ENCODE measurements at places on chromosomes 13 and 19.

DNA sequence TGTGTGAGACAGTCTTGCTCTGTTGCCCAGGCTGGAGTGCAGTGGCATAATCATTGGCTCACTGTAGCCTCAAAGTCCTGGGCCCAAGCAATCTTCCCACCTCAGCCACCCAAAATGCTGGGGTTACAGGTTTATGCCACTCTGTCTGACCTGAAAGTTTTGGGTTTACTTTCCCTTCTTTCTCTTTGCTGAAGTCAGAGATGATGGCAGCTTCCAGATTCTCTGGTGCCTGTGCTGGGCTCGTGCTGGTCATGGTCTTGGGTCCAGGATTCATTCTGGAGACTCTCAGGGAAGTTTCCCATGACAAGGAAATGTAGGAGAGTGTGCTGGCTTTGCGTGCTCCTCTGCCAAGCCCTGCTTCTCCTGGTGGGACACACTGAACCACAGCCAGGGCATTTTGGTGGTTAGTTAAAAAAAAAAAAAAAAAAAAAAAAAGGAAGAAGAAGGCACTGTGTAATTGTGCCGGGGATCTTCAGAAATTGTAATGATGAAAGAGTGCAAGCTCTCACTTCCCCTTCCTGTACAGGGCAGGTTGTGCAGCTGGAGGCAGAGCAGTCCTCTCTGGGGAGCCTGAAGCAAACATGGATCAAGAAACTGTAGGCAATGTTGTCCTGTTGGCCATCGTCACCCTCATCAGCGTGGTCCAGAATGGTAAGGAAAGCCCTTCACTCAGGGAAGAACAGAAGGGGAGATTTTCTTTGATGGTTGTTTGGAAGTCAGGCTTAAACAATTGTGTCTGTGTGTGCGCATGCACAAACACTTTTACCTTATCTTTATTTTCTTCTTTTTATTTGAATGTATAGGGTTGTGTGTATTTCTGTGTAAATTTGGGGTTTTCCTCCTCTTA, at the start of gene ALOX5AP:
Gene ALOX5AP (plus strand): TSS at position 519 of the 847 bp plus-strand sequence. CDS start 63 bp downstream, at position 582.
- no peak for DNase-seq

DNA sequence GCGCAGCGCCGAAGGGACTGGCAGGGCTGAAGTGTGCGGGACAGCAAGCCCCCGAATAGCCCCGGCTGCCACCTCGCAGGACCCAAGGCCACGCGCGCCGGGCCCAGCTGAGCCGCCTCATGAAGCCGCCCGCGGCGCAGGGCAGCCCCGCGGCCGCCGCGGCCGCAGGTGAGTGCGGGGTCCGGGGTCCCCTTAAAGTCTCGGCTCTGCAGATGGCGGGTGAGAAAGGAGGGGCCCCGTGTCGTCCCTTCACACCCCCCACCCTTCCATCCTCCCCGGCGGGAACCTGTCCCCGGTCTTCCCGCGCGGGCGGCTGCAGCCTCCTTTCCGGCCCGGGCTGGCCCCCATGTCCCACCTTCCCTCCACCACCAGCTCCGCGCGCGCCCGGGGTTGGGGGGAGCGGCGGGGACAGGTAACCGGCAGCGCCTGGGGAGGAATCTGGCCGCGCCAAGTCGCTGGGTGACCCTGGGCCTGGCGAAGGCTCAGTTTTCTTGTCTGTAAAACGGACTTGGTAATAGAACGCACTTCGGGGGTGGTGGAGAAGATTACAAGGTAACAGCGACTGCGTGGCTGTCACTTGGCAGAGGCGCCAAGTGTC, 338 bp downstream of the RGCC start:
- DNase-seq: peak; percentile 29

DNA sequence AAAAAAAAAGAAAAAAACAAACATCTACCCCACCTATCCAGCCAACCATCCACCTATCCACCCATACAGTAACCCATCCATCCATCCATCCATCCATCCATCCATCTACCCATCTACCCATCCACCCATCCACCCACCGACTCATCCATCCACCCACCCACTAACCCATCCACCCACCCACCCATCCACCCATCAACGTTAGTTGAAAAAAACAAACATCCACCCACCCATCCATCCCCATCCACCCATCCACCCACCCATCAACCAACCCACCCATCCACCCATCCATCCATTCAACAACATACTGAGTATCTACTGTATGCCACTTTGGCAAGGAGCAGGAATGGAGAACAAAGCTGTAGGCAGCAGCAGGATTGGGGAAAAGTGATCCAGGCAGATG, 6.1 kb upstream of the AP3D1 start:
- DNase-seq: no peak

DNA sequence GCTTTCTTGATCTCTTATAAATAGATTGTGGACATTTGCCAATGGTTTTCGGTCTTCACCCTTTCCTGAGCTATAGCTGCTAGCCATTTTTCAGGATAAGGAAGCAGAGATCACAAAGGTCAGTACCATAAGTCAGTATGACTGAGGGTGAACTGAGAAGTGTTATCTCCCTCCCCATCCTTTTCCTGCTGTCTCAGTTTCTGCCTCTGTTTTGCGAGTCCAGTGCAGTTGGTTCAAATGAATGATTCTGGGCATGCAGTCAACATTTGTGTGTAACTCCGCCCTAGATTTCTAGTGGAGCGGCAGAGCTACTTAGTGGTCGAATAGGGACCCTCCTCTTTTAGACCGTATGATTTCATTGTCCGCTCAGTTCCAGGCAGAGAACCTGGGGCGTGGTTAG, 460.8 kb upstream of the ARGLU1 start:
- DNase-seq: no peak

- DNase-seq: no peak
These were observed 5.0 kb upstream of the C13orf46 start for GRCh38 chr13:113978741-113979481.

GRCh38 chr13:44756276-44756810, 180.2 kb upstream of the TSC22D1 start:
- no peak for DNase-seq

DNA sequence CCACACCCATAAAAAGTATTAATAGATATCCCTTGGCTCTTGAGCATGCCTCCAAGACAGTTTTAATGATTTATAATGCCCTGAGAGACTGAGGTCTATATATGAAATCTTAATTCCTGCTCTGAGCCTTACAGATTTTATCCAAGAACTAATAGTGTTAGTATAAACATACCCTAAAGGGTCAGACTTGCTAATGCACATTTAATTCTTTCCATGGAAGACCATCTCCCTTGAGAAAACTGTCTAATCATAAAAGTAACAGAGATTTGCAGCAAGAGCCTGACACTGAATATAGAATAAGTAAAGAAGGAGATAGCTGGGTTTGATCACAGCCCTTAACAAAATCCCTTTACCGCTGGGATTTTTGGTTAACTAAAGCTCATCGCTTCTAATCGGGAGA, 650.8 kb upstream of the KLF12 start:
- no peak for DNase-seq

DNA sequence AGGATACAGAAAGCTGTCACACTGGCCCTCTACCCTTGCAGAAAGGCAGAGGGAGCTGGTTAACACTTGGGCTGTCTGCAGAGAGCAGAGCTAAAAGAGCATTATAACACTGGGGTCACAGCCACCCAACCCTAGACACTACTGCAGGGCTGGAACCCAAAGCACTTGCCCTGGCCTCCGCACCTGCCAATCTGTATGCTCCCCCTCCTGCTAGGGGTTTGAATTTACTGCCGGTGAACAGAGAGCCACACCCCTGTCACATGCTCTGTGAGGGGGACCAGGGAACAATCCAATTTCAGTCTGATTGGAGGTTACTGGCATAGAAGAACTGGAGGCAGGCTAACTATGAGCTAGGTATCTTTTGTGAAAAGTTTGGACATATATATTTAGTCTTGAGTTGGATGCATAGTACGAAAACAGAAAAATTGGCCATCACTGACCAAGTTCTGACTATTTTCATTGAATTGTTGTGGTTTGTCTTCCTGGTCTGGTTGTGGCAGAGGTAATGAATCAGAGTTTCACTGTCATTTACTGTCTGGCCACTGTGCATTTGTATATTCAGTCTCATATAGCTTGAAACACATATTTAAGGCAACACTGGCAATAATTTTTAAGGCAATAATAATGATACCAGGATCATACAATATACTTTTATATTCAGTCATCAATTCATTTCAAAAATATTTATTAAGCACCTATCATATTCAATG, 504.3 kb upstream of the ATXN8OS start:
- DNase-seq: no peak

- DNase-seq: no peak
These were observed 25.4 kb downstream of the STOML3 start for GRCh38 chr13:38965281-38965680.

DNA sequence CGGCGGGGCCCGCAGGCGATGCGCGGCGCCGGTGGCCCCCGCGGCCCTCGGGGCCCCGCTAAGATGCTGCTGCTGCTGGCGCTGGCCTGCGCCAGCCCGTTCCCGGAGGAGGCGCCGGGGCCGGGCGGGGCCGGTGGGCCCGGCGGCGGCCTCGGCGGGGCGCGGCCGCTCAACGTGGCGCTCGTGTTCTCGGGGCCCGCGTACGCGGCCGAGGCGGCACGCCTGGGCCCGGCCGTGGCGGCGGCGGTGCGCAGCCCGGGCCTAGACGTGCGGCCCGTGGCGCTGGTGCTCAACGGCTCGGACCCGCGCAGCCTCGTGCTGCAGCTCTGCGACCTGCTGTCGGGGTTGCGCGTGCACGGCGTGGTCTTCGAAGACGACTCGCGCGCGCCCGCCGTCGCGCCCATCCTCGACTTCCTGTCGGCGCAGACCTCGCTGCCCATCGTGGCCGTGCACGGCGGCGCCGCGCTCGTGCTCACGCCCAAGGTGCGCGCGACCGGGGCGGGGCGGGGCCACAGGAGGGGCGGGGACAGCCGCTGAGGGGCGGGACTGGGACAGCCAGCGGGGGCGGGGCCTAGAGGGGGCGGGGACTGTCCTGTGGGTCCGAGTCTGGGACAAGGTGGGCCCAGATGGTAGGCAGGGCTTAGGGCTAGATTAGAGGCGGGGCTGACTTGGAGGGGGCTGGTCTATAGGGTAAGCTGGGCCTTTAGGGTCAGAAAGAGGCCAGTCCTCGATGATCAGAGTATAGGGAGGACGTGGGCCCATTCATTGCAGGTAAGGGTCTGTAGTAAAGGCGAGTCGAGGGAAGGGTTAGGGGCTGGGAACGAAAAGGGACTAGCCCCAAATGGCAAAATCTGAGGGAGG, 5.1 kb downstream of the GRIN2D start:
- peak; percentile 68 for DNase-seq

DNA sequence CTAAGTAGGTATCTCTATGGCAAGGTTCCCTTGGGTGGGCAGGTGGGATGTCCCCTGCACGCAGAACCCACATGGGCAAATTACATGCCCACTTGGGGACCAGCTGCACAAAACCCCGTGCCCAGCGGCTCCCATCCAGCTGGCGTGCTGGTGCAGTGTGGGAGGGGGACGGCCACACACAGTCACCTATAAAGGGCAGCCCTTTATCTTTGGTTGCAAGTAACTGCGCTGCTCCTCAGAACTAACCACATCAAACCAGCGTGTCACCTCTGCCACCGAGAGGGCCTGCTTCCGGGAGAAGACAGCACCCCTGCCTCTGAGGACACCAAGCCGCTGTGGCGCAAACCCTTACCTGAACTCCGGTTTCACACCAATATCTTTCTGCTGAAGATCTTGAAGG, 32.2 kb downstream of the ANKRD27 start:
- DNase-seq: peak; percentile 30

GRCh38 chr13:37059848-37060192, 332 bp upstream of the SUPT20H start:
- no peak for DNase-seq

DNA sequence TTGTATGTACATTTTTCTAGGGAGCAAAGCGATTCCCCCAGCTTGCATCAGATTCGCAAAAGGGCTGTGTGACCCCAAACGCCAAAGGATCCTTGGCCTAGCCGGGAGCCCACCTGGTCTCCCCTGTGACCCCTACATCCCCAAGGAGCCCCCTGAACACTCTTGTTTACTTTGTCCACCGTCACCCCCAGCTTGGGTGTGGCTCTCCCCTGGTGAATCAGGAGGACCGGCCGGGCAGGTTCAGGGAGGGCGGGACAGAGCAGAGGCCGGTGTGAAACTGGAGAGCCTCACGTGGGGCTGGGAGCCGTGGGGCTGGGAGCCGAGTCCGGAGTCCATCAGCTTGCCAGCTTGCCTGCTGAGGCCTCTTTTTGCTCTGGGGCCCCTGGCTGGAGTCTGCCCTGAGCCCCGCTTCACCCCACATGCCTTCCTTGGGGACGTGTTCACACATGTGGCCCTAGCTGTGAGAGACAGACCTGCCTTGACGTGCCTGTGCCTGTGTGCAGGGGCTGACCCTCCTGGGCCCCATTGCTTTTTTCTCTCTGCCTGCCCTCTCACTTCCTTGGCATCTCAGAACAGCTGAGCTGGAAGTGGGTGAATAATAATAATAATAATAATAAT, 2.0 kb downstream of the ITPKC start:
- DNase-seq: no peak

- no peak for DNase-seq
These were observed 3.1 kb downstream of the ZNF428 start for GRCh38 chr19:43616306-43616705.

DNA sequence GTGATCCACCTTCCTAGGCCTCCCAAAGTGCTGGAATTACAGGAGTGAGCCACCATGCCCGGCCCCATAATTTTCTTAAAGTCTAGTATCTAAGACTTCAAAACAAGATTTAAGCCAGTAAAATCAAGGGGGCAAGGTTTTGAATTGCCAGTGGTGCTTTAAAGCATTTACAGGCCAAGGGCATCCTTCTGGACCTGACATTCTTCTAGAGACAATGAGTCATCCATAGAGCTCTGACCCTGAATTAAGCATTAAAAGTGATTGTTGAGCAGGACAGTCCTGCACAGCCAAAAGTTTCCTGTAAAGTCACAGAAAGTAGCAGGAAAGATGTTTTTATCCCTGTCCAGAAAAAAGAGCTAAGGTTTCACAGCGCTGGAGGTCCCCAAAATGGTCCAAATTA, 50.9 kb upstream of the ATP12A start:
- no peak for DNase-seq

GRCh38 chr13:77810430-77810829, 108.2 kb downstream of the EDNRB start:
- DNase-seq: no peak

- no peak for DNase-seq
These were observed 10.6 kb downstream of the KHSRP start for GRCh38 chr19:6413721-6414643.

DNA sequence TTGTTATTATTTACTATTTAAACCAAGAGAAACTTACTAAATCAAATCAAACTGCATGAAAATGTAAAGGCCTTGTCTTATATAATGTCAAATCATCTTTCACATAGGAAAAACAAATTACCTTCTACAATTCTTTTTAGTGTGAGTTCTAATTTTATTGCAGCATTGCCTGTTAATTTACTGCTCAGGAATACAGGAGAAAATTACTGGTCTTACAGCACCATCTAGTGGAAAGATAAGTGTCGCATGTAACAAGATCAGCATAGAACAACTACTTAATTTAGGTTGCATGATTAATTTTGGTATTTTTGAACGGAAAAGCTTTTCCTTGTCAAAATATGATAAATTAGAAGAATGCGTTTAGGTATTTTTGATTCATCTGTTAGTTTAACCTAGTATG, 502.7 kb downstream of the UQCRFS1 start:
- DNase-seq: no peak
